Activated T-cell treated with anti-CD3 and anti-CD28 coated beads for 4 hours (primary cell): ENCODE measurements at places on chromosomes 2 and 18.

- no peak for DNase-seq
Measured at GRCh38 chr2:152499896-152500735, 165.1 kb downstream of the FMNL2 start.

DNA sequence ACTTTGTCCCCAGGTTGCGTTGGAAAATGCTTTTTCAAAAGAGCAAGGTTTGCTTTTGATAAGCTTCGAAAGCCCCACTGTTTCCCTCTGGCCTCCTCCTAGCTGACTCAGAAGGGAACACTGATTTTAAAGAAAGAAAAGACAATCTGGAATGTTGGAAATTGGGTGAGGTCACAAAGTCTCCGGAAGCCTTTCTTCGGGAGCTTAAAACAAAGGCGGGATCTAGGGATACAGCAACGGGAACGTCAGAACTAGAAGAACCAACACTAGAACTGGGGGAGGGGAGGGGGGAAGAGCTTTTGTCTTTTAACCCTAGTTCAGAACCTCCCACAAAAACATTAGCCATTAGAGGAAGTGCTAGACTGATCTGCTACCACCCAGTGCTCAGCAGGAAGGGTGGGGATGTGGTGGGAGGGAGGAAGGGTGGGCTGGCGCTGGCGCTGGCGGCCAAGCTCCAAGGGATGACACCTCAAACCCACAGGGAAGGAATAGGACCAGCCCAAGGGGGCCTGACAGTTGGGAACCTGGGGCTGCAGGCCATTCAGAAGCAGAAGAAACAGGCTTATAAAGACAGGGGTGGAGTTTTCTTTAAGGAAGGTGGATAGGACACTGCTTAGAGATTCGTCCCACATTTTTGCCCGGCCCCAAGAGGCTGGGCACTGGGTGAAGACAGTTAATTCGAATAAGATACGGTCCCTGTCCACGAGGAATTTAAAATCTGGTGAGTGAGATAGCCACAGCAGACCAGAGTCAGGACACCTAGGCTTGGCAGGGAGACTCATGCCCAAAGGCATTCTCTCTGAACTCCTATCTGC, 1.7 kb downstream of the TMSB10 start:
- peak; percentile 28 for DNase-seq

DNA sequence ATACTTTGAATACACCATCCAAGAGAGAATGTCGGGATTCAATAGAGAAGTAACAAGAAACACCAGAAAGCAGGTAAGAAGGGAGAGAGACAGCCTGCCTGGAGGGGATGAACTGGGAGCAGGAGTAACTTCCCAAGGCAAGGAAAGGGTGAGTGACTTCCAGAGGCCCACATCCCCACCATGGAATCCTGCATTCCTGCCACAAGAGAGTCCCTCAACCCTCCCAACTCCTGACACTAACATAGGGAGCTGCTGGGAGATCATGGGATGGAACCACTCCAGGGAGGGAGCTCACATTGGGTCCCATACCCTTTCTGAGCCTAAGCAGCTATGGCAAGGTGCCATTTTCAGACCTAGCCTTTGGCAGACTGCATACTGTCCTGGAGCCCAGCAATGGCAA, 5.5 kb upstream of the TMEM163 start:
- DNase-seq: no peak

GRCh38 chr2:85405201-85406059, 4.7 kb downstream of the CAPG start:
- peak; percentile 40 for DNase-seq

DNA sequence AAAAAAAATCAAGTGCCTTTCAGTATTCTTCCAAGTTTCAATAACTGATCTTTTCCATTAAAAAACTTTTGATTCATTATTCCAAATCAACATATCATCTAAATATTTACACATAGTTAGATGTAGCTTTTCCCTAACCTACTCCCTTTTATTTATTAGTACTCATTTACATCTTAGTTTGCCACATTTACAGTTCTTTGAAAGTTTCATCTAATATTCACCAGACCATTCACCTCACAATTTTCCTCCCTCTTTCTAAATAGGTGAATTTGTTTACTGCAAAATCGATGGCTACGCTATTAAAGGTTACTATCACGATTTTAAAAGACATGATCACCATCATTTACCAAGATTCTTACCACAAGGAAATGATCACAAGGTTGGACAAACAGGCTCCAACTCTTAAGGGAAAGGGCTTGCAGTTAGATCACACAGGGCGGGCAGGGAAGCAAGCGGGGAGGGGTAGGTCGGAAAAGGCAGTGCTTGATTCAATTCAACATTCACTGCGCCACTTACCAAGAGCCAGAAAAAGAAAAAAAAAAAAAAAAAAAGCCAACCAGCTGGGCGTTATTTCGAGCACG, 654 bp upstream of the MARCHF7 start:
- DNase-seq: no peak
